ENCODE measurements at places on chromosomes 7 and 10.

GRCh38 chr7:87100326-87100725, 40.9 kb upstream of the ELAPOR2 start:
- DNase-seq = no peak

GRCh38 chr7:67432536-67433234, 436.1 kb downstream of the TYW1 start:
- no peak for DNase-seq

GRCh38 chr7:24572393-24572996, 757 bp upstream of the PALS2 start:
- no peak for DNase-seq

DNA sequence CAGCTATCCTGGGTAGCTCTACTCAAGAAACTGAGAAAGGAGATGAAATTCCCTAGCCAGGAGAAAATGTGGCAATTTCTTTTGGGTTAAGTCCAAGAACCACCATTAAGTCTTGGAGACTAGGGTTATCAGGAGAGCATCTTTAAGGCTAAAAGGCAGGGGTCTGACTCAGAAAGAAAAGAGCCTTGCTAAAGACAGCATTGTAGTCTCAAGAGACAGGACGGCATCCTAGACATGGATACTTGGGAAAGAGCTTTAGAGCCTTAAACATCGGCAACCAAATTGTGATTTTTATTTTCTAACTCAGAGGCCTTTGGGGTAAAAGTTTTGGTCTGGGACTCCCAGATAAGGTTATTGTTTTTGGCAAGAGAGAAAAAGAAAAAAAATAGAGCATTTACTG, 83.1 kb downstream of the FAS start:
- no peak for DNase-seq

- no peak for DNase-seq
These were observed 63.1 kb upstream of the DUSP5 start for GRCh38 chr10:110434489-110435096.

Data from SJSA1 (cell line).